ENCODE measurements at places on chromosomes 5 and 9.

DNA sequence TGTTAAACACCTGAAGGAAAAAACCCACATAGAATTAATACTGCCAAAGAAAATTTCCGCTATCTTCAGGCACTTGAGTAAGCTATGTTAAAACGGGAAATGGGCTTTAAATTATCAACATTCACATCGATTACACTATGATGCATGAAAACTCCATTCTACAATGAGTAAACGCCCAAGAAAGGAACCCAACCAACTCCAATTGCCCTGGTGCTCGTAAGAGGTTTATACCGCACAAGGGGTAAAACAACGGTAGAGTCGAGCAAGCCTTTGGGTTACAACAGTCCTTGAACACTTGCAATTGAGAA lies 1.0 kb downstream of the AGTPBP1 start:
- no peak for DNase-seq

- DNase-seq = no peak
Measured at GRCh38 chr9:135768516-135769218, 66.7 kb downstream of the KCNT1 start.

DNA sequence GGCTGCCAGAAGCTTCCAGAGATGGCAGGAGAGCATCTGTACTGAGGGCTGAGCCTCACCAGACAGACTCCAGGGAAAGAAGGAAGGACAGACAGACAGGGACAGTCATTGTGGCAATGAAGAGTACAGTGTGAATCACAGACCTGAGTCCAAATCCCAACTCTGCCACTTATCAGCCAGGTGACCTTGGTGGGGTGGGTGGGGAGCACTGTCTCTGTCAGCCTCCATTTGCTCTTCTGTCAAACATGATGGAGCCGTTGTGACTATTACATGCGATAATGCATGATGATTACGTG lies 85.9 kb upstream of the FSTL4 start:
- DNase-seq = no peak

DNA sequence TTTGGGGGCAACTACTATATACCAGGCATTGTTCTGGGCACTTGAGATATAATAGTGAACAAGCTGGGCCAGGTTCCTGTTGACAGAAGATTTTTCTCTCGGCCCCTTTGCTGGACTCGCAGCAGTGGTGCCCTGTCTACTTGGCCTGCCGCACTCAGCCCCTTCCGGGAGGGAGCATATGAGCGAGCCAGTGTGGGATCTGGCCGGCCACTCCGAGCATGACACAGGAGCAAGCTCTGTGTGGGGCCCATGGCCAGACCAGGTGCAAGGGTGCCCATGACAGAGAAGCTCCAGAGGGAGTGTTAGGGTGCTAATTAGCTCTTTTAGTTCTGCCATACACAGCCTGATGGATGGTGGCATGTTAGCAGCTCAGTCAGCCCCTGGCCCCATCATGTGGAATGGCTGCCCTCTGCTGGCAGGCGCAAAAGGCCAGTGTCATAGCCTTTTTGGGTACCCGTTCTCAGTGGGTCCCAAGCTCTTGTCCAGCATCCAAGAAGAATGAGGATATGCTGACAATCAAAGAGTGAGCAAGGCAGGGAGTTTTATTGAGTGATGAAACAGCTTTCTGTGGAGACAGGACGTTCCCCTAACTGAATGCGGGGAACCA lies 9.3 kb upstream of the KIF4B start:
- DNase-seq = no peak

Measured in fibroblast of skin of abdomen (primary cell).